Stimulated activated CD8-positive, alpha-beta memory T cell treated with anti-CD3 and anti-CD28 coated beads, Interleukin-7, amount 100 ng/mL, for 24 hours (primary cell): ENCODE measurements at places on chromosomes 4 and X.

DNA sequence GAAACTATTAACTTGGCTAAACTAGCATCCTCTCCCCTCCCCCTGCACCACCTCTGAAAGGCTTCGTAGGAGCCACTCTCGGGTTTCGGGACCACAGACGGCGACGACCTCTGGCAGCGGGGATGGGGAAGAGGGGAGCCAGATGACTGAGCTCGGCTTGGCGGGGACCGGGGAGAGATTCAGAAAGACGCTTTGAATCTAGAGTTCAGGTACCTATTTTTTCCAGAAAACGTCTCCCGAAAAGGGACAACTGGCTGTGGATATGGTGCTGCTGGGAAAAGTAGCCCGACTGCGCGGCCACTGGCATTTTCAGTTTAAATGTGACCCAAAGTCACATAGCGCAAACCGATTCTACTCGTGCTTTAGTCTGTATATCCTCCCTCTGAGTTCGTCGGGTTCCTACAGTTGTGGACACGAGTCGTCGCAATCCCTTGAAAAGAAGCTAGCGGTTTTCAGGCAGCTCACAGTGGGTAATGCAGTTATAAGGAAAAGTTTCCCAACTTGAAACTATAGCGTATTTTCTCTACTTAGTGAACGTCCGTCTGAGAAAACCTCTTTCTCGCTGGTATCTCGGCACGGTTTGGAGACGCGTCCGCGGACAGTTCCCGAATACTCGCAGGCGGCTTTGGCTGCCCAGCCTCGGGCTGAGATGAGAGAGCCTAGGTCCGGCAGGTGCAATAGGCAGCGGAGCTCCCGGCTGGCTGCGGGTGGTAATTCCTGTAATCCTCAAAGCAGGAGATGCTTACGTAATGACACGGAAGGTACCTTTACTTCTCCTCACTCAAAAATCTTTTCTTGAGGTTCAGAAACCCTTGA lies 1.3 kb downstream of the PARM1 start:
- DNase-seq: no peak

DNA sequence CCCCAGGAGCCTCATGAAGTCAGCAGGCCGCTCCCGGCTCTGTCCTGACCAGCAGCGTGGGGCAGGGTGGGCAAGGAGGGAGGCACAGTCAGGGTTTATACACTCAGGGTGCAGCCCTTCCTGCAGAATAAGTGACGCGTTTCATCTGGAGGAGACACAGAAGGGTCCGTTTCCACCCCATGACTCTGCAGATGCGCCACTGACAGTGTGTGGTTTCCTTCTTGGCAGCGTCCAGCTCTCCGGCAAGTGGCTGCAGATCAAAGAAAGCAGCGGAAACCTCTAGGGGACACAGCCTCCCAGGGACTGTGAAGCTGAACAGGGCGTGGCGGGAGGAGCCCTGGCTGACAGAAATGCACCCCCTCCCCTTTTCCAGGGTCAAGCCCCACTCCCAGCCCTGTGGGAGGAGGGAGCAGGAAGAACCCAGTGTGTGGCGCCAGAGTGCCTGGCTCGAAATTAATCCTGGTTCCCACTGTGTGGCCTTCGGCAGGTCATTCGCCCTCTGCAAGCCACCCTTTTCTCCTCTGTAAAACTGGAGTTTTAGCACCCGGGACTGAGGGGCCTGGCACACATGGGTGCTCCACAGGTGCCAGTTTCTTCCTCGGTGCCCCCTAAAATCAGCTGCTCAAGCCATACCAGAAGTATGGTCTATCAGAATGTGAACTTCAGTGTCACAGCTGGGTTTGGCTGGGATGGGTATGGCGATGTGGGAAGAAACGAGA lies 17.3 kb upstream of the TBC1D14 start:
- DNase-seq: no peak

DNA sequence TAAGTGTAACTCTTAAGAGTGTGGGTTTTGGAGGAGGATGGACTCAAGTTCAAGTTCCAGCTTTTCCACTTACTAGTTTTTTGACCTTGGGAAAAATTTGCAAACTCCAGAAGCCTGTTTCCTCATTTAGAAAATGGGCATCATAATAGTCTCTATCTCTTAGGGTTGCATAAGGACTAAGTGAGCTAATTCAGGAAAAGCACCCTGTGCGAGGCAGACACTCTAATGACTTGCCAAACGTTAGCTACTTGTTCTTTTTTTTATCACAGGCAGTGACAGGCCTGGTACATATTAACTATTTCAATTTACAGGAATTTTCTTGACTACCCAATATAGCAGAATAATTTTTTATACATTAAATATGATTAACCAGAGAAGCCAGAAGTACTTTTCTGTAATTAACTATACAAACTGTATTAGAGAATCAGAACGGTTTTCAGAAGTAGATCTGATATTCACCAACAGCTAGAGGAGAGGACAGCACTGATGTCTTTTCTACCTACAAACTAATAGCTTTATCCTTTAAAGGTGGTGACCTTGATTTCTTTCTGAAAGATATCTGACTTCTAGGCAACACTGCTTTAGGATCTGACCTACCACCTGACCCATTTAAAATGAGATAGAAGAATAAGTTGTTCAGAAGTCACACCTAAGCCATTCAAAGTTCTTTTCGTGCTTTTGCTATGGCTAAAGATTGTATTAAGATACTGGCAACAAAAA lies 139.6 kb upstream of the HAND2 start:
- DNase-seq: no peak

- no peak for DNase-seq
Observed at GRCh38 chr4:89712141-89712540, 124.8 kb downstream of the SNCA start.

DNA sequence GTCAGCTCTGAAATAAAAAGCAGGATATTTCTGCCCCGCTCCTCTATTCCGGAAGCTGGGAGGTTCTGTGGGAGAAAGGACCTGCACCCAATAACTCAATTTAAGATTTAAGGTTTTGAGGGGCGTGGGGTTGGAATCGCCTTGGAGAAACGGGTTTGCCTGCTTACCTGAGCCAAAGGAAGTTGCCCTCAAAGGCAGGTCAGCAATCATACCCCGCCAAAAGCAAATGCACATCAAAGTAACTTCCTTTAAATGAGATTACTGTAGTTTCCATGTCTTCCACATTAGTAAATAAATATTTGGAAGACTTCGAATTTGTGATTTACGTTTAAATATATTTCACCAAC lies 978 bp upstream of the HS3ST1 start:
- DNase-seq: no peak

DNA sequence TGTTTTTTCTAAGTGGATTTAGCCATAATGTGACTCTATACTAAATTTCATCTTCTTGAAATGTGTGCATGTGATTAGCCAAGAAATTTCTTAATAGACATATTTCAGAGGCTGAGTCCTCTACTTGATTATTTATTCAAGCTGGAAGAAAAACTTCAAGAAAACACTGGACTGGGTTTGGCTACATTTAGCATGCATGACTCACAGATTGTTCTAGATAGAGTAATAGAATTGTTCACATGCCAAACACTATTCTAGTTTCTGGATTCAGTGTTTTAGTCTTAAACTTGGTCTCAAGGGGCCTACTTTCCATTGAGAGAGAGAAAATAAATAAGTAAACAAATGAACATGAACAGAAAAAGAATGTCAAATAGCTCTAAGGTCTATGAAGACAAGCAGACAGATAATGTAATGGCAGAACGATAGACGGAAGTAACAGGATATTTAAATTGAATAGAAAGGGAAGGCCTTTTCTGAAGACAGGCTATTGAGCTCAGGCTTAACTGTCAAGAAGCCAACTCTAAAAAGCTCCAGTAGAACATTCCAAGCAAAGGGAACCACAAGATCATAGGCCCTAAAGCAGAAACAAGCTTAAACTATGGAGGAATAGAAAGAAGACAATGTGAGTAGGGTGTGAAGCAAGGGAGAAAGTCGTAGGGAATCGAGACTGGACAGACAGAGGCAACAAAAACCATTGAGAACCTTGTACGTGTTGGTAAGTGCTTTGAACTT lies 104.6 kb downstream of the TMEM144 start:
- no peak for DNase-seq

DNA sequence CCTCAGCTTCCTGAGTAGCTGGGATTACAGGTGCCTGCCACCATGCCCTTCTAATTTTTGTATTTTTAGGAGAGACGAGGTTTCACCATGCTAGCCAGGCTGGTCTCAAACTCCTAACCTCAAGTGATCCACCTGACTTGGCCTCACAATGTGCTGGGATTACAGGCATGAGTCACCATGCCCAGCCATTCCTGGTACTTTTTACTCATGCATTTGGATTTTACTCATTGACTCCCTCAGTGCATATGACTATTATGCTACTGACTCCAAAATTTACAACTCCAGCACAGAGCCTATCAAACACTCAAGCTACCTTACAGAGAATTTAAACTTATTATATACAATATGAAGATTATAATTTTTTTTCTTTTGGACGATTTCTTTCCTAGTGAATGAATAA lies 199.9 kb downstream of the CXXC4 start:
- no peak for DNase-seq

GRCh38 chr4:89558147-89558546 lies 250.5 kb upstream of the GPRIN3 start:
- no peak for DNase-seq

GRCh38 chrX:21756785-21757529 lies 959 bp downstream of the SMPX start:
- DNase-seq: no peak

- no peak for DNase-seq
Observed at GRCh38 chrX:31545726-31546125, 473.9 kb upstream of the FTHL17 start.

DNA sequence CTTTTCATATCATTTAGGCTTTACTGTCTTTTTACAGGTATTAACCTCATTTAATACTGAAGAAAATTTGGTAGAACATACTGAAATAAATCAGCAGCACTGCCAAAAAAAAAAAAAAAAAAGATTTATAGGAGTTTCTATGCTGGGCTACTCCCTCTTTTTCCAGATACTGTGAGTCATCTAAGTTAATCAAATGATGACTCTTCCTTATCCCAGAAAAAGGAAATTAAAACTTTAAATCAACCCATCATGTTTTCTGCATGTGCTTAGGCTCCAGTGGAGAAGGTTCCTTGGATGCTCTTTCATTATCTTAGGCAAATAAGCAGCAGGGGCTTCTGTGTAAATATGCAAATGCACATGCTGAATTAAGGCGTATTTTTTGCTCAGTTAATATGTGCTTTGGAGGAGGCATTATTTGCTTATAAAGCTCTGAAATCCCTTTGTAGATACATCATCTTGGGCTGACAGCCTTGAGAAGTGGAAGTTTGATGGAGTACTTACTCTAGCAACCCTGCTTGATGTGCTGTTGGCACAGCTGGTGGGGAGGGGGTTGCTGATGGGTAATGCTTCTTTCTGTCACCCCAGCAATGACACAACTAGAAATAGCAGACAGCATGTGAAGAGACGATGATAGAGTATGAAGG lies 136.1 kb downstream of the C4orf33 start:
- DNase-seq: no peak
